ENCODE measurements at places on chromosomes 1 and 21.

- no peak for DNase-seq
These were observed 22.8 kb upstream of the SSBP3 start for GRCh38 chr1:54428837-54429518.

GRCh38 chr21:45228171-45228641 is 59.5 kb downstream of the POFUT2 start:
- DNase-seq: peak; percentile 80

DNA sequence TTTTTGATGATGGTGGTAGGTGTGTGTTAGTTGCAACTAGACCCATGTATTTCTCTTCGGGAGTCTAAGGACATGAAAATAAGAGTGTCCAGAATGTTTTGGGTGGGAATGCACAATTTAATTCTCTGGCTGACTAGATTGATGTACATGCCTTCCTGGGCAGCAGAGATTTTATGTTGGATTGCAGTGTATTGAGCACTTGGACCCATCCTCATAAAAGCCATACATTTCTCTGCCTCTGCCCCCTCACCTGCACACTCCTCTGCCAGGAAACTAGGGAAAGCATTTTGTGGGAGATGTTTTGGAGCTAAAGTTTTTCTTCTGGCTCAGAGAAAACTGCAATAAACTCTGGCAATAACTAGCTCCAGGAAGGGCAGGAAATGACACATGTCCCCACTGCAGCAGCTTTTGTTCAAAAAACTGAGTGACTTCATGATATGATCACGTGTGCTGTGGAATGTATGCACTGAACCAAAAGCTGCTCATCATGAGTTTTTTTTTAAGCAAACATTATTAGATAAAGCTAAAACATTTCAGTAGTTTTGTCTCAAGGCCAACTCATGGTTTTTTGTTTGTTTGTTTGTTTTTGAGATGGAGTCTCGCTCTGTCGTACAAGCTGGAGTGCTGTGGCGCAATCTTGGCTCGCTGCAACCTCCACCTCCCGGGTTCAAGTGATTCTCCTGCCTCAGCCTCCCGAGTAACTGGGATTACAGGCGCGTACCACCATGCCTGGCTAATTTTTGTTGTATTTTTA is 17.6 kb downstream of the RIT1 start:
- DNase-seq: peak; percentile 44

DNA sequence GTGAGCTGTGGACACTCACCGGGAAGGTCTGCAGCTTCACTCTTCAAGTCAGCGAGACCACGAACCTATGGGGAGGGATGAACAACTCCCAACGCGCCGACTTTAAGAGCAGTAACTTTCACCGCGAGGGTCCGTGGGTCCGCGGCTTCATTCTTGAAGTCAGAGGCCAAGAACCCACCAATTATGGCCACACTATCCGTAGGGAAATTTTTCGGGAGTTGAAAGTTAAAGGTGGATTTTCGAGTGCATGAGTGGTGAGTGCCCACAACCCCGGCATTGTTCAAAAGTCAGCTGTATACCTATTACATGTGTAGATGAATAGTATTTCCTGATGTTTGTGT is 19.7 kb downstream of the EXOC8 start:
- no peak for DNase-seq

GRCh38 chr1:23567629-23567995 is 8.3 kb upstream of the ID3 start:
- DNase-seq: no peak

GRCh38 chr21:34640858-34641257 is 25.9 kb upstream of the RCAN1 start:
- DNase-seq: peak; percentile 46

DNA sequence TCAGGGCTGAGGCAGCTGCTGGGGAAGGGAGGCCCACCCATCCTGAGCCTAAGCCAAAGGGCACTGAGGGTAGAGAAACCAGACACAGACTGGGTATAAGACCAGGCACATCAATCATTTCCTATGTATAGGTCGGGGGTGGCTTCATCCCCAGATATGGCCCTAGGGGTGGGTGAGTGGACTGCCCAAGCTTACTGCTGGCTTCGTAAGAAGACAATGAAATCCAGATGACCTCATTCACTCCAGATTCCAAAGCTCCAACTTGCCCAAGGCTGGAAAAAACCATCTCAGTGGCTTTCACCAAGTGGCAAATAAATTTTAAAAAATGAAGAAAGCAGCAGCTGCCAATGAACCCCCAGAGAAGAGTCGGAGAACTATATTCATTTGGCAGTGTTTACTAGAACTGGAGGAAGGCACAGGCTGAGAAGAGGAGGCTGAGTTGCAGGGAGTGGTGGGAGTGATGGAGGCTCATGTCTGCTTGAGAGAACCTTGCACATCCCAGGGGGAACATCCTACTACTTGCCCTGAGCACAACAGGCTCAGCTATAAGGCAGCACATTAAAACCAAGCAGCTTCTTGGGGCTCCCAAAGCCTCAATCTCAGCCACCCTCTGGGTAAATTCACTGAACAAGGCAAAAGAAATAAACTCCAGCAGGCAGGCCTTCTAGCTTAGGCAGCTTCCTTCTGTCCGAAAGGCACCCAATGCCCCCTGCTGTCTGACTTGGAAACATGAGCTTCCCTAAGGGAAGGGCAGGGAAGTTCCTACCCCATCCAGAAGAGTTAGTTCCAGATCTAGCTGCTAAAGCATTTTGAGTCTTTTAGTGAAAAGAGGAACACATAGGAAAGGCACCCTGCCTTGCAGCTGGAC is 14.1 kb downstream of the PEA15 start:
- DNase-seq: no peak

DNA sequence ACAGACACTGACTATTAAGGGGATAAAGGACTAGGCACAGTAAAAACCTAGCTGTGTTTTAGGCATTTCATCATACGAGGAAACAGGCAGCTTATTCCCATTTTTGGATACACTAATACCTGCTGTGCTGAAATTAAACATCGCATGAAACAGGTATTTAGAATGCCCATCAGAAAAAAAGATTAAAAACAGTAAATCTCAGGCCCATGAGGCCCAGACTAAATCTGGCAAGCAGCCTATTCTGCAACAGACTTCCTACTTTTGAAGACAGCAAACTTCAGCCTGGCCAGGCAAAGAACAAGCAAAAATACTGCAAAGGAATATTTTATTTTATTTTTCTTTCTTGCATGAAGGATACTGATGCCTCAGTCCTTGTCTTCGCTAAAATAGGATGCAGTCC is 240.2 kb downstream of the LMO4 start:
- DNase-seq: no peak

GRCh38 chr1:247334378-247335133 is 2.9 kb upstream of the ZNF496 start:
- no peak for DNase-seq

DNA sequence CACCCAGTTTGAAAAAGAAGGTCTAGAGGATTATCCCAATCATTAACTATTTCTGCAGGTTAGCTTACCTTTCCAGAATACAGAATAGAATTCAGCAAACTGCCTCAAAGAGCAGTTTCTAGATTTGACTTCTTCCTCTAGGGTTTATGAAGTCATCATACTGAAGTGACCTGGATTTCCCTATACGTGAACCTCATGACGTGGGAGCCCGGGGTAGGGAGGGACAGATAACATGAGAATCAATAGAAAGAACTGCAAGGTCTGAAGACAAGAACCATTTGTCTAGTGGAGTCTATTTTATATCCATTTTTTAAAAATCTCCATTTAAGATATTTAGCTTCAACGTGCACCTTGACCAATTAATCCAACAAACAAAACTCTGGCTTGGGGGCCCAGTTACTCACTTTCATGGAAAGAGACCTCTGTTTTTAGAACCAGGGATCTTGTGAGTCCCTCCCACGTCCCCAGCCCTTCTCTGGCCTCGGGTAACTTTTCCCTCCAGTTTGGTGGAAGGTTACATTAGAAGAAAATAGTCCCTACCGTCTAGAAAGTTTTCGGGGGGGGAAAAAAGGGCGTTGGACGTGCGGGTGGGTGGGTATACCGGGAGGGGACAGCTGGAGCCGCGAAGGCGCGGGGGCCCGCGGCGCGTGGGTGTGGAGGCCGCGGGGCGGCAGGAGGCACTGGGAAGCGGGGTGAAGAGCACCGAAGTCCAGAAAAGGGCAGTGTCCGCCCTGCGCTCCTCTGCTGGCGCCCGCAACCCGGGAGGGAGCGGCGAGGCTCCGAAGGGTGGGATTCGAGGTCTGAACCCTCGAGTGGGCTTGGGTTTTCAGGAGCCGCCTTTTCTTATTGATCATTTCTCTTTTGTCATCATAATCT is 13.8 kb upstream of the POGZ start:
- peak; percentile 12 for DNase-seq

DNA sequence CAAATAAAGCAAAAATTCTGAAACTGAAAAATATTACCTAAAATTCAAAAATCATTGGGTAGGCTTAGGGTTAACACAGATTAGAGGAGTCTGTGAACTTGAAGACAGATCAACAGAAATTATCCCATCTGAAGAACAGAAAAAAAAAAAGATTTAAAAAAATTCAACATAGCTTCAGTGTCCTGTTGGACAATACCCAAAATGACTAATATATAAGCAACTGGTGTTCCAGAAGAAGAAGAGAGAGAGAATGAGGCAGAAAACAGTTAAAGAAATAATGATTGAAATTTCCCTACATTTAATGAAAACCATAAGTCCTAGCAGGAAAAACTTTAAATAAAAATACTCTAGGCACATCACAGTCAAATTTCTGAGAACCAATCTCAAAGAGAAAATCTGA is 31.5 kb downstream of the TMCO1 start:
- no peak for DNase-seq

DNA sequence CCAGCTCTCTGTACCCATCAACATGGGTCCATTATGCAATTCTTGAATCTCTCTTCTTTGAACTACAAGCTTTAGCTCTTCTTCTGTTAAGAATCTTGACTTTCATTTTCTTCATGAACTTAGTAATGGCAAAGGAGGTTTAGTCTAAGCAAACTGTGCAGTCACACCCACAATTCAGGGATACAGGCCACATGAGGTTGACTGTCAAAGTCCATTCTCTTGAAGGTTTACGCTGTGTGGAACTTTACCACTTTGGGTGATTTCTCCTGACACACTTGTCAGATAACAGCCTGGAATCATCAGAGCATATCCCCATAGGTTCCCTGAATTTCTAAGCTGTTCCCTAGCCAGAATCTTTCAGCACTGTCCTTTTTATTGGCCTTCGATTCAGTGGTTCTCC is 48.0 kb upstream of the NHLH2 start:
- DNase-seq: no peak

DNA sequence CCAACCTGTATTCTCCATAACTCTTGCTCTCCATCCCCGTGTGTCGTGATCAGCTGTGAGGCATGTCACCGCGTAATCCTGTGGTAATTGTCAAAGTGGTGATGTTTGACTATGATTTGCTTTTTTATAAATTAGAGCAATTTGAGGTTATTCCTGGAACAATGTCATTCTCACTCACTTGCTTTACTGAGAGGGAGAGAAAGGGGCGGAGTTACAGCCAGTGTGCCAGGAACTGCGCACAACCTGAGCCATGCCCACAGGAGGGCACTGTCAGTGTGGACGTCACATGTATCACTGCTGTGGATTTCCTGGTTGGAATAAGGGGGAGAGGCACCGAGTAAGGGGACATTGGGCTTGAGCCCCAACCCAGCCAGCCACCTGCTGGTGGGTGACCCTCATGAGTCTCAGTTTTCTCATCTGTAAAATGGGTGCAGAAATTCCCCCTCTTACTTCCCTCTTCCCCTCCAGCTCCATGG is 6.9 kb downstream of the ADGRB2 start:
- DNase-seq: no peak

GRCh38 chr1:212608959-212609700 is 569 bp downstream of the ATF3 start:
- peak; percentile 61 for DNase-seq

DNA sequence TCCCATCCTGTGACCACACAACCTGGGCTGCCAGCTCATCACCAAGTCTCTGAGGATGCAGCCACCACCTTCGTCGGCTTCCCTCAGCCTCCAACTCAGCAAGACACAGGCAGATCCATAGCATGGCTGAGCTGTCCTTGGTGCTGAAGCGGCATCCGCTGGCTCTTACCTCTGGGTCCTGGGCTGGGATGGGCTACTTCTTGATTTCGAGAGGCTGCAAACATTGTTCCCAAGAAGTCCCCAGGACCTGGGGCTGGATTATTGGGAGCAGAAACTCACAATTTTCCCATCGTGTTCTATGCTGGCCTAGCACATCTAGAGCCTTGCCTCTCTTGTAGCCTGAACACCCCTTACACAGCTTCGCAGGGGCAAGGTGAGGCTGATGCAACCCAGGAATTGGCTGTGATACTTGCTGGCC is 24.9 kb upstream of the C1QA start:
- peak; percentile 28 for DNase-seq

- no peak for DNase-seq
These were observed 660 bp downstream of the MEGF6 start for GRCh38 chr1:3610527-3611169.

DNA sequence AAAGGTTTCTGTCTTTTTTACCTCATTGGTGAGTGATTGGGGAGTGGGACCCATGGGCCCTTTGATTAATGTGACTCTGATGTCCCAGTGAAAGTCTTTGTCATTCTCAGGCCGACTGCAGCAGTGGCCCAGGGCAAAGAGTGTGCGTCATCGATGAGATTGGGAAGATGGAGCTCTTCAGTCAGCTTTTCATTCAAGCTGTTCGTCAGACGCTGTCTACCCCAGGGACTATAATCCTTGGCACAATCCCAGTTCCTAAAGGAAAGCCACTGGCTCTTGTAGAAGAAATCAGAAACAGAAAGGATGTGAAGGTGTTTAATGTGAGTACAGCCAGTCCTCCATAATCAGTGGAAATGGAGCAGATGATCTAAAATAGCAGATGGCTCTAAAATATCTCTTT is 19.4 kb downstream of the NTPCR start:
- DNase-seq: no peak

DNA sequence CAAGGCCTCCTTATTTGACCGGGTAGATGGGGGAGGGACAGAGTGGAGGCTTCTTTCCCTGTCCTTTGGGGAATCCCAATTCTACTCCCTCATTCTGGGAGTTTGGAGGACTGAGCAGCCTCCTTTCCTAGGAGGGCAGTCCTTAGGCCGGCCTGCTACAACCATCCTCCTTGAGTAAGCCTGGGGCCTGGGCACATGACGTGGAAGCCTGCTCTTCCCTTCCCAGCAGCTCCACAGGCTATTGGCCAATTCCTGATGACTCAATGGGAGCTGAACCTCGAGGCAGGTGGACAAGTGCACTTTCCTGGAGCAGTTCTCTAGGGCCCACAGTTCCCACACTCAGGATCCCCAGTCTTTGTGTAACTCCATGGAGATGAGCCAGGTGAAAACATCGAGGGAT is 3.1 kb downstream of the KCNA10 start:
- no peak for DNase-seq

- DNase-seq: no peak
These were observed 11.1 kb upstream of the ZBTB40 start for GRCh38 chr1:22440582-22440981.

DNA sequence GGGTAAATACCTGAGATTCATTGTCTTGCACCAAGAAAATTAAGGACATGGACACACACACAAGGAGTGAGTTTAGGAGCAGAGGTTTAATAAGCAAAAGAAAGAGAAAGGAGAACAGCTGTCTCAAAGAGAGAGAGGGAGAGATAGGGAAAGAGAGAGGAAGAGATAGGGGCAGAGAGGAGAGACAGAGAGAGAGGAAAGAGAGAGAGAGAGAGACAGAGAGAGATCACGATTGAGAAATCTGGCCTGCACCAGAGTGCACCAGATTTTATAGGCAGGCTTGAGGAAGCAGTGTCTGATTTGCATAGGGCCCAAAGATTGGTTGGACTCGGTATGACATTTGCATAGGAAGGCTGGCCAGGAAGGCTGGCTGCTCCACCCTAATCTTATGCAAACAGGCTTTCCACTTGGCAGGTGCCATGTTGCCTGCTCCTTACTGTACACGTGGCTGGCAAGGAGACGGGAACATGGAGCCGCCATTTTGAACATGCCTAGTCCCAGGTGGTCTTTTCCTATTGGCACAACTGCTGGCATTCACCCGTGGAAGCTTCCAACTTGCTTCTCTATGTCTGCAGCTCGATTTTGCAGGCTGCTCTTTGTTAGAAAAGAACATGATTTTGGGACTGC is 419.9 kb downstream of the ZP4 start:
- no peak for DNase-seq
